ENCODE measurements at places on chromosomes 5 and 9. TPM values are rescaled to one million over a fixed set of nuclear protein-coding genes. Genes with fewer than 3 reads are reported as not detected.

ARID3C gene
- 0.14 TPM for total RNA-seq

ADAMTS6 gene
- 2.0 TPM for total RNA-seq

OR1J2 gene
- not detected for total RNA-seq

MOB3B gene
- total RNA-seq = 0.34 TPM

PCDHGB4 gene
- 0.23 TPM for total RNA-seq

CSF2 gene
- 54.1 TPM for total RNA-seq

COL5A1 gene
- 0.07 TPM for total RNA-seq

ANKRD31 gene
- total RNA-seq = 0.16 TPM

SPINK4 gene
- total RNA-seq = not detected

PCDHB16 gene
- total RNA-seq = not detected

CATSPER3 gene
- 0.95 TPM for total RNA-seq

TGFBI gene
- 0.45 TPM for total RNA-seq

EDIL3 gene
- total RNA-seq = not detected

PCAT7 gene
- total RNA-seq = not detected

TMEM252 gene
- not detected for total RNA-seq

TEX10 gene
- total RNA-seq = 22.6 TPM

SLC46A2 gene
- not detected for total RNA-seq

SVEP1 gene
- total RNA-seq = not detected

SLC25A51 gene
- total RNA-seq = 31.3 TPM

ERAP2 gene
- 135 TPM for total RNA-seq

RORB gene
- 0.07 TPM for total RNA-seq

ITK gene
- total RNA-seq = 184 TPM

CCDC192 gene
- not detected for total RNA-seq

KCNMB1 gene
- 0.05 TPM for total RNA-seq

TLX3 gene
- not detected for total RNA-seq

IFNA2 gene
- total RNA-seq = not detected

IGIP gene
- total RNA-seq = 3.4 TPM

SPACA9 gene
- 1.3 TPM for total RNA-seq

CAMK2A gene
- not detected for total RNA-seq

TMEM38B gene
- total RNA-seq = 5.8 TPM

Data from T-helper 2 cell treated with Interferon-gamma antibody and Interleukin-4, amounts not matched to agents 100 ng/mL and 5 ng/mL, for 36 hours (primary cell).